ENCODE measurements at places on chromosomes 4 and X.

DNA sequence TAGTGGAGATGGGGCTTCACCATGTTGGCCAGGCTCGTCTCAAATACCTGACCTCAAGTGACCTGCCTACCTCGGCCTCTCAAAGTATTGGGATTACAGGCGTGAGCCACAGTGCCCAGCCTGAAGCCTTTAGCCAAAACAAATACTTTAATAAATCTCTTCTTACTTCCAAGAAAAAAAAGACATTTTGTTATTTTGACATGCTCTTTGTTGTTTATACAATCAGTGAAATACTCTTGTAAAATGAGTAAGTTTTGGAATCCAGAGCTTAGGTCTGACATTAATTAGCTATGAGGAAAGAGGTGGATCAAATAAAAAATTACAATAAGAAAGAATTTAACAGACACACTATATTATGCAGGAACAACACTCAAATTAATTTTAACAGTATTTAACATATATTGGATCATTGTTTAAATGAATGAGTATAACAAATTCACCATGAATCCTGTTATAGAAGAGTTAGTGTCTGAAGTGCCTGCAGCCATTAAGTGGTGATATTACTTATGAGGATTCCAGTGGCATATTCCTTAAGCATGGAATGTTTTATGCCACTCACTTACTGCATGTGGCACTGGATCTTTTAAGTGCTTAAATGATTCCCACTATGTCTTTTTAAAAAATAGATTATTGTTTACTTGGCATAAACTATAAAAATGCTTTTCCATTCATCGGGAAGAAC, 260.1 kb upstream of the GIMD1 start:
- no peak for DNase-seq

DNA sequence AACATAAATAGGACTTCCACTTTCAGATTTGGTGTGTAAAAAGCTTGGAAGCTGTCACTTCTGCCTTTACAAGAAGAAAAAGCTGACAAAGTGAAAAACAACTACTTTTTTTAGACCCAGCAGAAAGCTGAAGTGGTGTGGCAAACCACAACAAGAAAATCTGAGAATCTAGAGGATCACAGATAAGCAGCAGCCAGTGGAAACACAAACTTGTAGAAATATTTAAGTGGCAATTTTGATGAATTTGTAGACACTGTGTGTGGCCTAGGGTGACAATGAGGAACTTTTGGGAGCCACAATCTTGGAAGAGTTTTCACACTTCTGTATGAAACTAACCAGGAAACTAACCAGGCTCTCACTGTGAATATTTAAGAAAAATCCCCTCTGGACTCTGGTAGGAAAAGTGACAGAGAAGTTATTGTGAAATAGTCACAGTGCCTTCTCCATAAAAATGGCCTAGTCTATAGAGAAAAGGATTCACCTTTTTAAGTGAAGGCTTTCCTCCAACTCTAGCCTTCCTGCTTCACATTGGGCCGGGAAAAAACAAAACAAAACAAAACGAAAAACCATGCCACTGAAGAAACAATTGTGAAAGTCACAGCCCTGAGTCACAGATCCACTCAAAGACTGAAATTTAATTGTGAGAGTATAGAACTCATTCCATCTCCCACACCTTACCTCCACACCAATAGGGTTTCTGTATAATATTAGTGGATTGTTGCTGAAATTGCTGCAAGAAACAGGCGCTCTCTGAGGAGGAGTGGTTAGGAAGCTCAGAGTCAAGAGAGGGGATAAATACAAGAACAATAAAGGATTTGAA, 26.7 kb upstream of the GUCY1A1 start:
- DNase-seq: no peak

DNA sequence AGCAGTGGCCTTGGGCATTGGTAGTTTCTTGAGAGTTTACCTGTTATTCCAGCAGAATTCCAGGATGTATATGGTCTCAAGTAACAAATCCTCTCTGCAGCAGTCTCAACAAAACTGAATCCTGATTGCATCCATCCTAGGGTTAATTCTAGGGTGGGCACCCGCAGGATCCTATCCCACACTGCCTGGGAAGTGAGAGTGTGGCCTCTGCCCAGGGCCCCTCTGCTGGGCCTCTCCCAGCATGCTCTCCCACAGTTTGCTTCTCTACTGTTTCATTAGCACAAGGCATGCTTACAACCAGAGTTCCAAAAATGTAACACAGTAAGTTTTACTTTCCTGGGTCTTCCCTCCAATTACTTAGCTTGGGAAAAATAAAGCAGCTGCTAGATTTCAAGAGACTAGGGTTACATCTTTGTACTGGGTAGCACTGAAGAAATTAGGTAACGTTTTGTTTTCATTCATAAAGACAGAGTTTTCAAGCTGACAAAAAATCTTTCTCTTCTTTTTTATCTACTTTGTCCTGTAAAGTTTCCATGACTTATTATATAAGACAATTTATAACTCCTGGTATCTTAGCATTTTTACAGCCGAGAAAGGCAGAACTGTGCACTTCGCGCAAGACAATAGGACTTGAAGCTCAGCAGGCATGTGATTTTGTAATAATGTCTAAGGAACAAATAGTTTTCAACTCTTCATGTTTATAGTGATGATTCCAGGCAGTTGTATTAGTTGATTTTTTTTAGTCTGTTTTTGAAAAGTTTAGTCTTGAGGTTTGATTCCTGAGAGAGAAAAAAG, 131.2 kb upstream of the PCDH18 start:
- DNase-seq: no peak

DNA sequence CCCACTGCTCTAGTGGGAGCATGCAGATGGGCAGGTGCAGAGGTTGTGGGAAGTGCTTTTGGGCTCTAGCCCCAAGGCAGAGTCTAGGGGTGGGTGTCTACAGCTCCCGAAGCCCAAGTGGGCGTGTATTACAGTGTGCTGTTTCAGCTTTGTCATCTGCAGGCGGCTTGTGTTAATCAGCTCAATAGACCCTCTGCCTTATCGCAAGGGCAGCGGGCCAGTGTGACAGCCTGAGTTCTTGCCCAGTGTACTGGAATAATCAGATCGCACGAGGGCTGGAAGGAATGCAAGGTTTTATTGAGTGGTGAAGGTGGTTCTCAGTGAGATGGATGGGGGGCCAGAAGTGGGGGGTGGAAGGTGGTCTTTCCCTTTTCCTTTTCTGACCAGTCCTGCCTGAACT, 529.4 kb upstream of the AMOT start:
- DNase-seq: no peak

GRCh38 chr4:140286456-140286855, 87.0 kb upstream of the SCOC start:
- DNase-seq: no peak

- no peak for DNase-seq
Observed at GRCh38 chrX:68761086-68761485, 67.7 kb upstream of the EFNB1 start.

GRCh38 chr4:92064574-92064973, 239.2 kb upstream of the GRID2 start:
- DNase-seq: no peak

DNA sequence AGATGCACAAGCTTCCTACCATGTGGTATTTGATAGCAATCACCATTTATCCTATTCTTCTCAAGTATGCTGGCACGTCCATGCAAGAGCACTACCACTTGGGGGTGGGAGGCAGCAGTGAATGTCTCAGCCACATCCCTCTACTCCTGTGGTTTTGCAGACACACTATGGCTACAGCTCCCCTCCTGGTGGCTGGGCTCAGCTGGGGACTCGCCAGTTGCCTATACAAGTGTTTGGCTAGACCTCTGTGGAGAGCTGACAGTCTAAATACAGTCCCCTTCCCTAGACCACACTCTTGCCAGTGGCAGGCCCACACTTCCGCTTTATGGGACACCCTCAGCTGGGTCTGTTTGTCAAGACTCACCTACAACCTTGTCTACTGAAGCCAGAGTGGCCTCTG, 53.2 kb downstream of the ADGRA3 start:
- no peak for DNase-seq

DNA sequence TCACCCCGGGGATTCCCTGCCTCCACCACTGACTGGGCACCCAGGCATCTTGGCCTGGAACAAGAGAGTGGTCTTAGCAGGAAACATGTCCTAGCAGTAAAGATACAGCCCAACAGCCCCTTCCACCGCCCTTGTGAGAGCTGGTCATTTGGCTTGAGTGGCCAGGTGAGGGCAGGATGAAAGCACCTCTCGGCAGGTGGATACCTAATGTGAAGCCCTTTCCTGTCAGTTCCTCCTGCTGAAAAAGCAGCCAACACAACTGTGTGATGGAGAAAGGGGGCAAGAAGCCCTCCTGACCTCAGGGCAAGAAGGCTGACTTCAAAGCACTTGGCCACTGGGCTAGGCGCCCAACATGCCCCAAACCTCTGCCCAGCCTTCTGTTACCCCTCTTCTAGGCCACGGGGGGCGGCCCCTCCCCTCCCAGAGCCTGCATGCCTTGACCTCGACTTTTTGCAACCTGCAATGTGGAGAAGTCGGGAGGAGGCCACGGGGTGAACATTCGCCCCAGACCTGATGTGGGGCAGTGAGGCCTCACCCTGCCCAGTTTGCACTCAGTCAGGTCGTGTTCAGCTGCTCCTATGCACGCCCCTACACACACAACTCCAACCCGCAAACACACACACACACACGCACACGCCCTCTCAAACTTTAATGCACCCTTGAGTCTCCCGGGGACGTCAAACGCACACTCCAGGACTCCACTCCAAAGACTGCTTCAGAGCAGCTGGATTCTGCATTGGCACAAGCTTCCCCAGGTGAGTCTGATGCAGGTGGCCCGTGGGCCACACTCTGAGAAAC, 1.1 kb downstream of the LGI2 start:
- no peak for DNase-seq

DNA sequence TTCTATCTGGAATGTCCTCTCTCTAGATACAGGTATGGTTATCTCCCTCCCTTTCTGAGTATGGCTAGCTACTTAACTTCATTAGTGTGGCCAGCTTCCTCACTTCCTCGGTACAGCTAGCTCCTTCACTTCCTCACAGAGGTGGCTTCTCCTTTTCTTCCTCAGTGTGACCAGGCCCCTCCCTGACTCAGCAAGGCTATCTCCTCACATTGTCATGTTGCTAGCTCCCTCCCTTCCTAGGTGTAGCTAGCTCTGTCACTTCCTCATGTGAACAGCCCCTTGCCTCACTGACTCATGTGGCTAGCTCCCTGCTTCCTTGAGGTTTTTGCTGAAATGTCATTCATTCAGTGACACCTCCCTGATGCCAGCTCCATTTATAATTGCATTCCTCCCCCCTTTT, 67.3 kb upstream of the DDIT4L start:
- no peak for DNase-seq

GRCh38 chrX:39866229-39866628, 231.5 kb downstream of the BCOR start:
- no peak for DNase-seq

DNA sequence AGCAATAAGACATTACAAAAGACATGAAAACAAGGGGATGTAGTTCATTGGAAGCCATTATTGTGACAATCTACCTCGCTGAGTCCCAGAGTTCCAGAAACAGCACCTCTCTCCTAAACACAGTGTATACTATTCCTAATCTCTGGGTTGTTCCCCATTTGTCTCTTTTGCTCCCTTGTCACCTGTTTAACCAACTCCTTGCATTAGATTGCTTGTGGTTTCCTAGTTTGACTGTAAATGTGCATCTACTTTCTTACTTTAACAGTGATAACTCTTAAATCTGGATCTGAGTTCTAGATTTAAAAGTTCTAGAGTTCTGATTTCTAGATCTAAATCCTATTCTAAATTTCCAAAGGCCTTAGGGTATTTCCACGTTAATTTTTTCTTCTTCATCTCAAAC, 71.6 kb upstream of the TET2 start:
- DNase-seq: no peak

GRCh38 chr4:40417941-40418340, 82.8 kb downstream of the CHRNA9 start:
- DNase-seq: no peak

DNA sequence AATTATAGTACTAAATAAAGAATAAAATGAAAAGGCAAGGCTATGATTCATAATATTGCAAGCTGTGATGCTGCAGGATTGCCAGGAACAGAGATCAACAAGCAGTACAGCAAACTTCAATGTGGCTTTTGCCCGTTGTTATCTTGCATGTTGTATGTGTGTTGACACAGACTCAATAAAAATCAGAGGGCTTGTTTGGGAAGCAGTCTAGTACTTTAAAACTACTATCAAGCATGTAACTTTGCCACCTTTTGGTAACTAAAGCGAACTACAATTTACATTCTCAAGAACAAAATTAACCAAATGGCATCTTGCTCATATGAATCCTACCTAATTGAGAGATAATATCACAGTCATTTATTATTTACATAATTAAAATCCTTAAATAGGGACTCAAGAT, 79.8 kb upstream of the GPM6A start:
- peak; percentile 47 for DNase-seq

DNA sequence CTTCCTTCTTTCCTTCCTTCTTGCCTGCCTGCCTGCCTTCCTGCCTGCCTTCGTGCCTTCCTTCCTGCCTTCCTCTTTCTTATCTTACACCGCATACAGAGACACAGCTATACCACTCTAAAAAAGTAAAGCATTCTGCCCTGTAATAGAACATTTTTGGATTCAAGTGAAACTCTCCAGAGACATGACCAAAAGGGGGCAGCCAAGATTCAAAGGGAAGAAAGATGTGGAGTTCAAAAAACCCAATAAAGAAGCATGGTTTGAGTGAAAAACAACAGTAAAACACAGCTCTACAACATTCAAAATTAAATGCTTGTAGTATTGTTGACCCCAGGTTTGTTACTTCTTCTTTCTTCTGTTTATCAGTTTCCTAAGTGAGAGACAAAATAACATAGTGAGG, 914.9 kb upstream of the PCDH7 start:
- DNase-seq: peak; percentile 17

- no peak for DNase-seq
Observed at GRCh38 chr4:120415896-120416295, 349.2 kb upstream of the MAD2L1 start.

DNA sequence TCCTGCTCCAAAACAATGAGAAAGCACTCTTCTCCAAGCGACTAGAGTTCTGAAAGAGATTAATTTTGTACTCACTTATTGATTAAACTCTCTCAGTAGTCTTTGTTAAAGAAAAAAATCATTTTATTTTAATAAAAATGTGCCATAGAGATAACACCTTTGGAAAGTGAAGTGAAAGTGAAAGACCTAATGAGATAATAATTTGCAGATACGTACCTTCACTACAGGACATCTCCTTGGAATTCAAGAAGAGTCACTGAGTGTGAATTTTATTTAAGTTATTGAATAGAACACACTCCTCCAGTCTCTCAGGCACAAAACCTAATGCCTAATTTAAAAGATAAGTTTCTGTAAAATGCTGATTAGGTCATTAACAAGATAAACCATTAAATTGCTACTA, 1070.6 kb upstream of the GRID2 start:
- DNase-seq: no peak

- DNase-seq: no peak
Observed at GRCh38 chr4:20480165-20480947, 219.9 kb upstream of the PACRGL start.

GRCh38 chr4:60805500-60806313, 394.4 kb upstream of the ADGRL3 start:
- DNase-seq: peak; percentile 50

DNA sequence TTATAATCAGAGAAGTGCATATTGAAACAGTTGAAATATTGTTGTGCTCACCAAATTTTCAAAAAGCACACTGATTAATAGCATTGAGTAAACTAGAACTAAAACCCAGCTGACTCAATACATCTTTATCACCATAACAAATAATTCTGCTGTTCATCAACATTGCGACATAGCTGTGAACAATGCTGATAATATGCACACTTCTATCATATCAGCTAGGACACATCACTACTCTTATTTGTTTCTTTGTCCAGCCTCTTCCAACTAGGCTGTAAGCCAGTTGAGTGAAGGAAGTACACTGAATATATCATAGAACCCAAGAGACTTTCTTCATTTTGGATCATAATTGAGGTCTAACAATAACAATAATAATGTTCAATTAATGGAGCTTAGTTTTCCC, 349.7 kb downstream of the IQCM start:
- no peak for DNase-seq

GRCh38 chr4:113159942-113160545, 110.6 kb downstream of the ANK2 start:
- no peak for DNase-seq
